NCI-H1694 treated with DMSO at 0.1 percent for 48 hours (cell line): ENCODE measurements at places on chromosomes 7 and 10.

- DNase-seq: no peak
Observed at GRCh38 chr10:122487174-122487765, 25.9 kb downstream of the HTRA1 start.

- no peak for DNase-seq
Observed at GRCh38 chr10:97336942-97337831, 2.7 kb upstream of the FRAT2 start.

DNA sequence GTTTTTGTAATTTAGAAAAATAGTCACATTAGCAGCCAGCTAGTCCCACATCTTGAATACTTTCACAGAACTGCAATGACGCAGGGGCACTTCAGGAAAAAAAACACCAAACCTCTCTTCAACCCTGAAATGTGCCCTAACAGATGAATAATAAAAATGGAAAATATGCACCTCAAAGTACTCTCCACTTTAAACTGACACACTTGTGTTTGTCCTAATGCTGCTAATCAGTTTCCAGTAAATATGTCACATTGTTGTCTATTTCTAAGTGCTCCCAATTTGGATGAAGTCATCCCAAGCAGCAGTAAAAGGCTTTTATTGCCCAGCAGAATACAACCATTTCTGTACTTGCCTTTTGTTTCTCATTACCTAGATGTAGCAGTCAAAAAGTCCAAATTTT is 86.7 kb downstream of the PARD3 start:
- DNase-seq: no peak

DNA sequence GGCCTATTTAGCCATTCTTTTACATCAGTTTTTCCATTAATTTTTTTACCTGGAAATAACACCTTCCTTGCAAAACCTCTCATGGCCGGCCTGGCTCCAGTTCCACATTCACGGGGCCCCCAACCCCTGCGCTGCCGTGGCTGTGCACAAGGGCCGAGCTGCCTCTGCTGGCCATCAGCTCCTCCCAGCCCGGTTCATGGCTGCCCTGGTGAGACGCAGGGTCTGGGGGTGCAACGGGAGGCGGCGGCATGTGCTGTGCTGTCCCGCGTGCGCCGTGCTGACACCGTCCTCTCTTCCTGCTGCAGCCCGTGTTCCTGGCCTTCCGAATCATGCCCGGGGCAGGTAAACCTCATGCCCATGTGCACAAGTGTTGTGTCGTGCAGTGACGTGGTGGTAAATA is 4.4 kb downstream of the NKX6-2 start:
- DNase-seq: no peak

GRCh38 chr7:117138981-117139380 is 183.9 kb downstream of the WNT2 start:
- no peak for DNase-seq

GRCh38 chr7:24764972-24765744 is 7.9 kb upstream of the GSDME start:
- DNase-seq: no peak

DNA sequence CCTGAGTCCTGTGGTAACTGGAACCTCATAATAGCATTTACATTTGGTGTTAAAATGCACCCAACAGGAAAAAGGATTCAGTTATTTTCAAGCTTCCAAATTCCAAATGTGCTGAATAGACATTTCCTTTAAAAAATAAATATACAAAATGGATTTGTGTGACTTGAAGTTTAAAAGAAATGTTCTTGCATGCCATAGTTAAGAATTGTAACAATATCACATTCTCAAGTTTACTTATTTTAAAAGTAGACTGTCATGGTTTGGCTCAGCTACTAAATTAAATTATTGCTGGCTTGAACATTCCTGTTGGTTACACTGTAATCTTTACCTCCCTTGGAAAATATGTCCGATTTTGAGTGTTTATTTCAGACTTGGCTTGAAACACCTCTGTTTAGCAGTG is 31.5 kb downstream of the BICC1 start:
- DNase-seq: no peak

GRCh38 chr10:69469976-69470375 is 18.7 kb downstream of the TSPAN15 start:
- DNase-seq: no peak

GRCh38 chr7:143040209-143040715 is 11.9 kb upstream of the OR6V1 start:
- no peak for DNase-seq
